ENCODE measurements at places on chromosomes 11 and 22.

DNA sequence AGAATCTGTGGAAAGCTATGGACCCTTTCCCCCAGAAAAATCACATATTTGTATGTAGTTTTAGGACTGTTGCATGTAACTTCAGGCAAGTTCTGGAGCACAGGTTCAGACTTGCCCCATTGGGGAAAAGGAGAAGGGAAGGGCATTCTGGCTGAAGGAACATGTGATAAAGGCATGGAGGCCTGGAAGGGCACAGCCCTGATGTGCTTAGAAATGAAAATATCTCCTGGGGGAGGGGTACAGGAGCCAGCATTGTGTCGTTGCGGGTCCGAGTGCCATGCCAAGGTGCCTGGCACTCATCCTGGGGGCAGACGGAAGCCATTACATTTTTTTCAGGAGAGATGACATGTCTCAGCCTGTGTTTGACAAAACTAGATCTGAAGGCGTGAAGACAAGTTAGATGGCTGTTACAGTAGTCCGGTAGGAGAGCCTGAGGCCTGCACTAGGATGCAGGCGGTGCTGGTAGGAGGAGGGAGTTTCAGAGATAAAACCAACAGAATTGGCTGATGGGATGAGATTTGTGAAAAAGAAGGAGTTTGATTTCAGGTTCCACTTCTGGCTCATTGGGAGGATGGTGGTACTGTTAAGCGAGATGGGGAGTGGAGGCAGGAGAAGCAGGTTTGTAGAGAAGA is 96.9 kb downstream of the TEAD1 start:
- no peak for DNase-seq

DNA sequence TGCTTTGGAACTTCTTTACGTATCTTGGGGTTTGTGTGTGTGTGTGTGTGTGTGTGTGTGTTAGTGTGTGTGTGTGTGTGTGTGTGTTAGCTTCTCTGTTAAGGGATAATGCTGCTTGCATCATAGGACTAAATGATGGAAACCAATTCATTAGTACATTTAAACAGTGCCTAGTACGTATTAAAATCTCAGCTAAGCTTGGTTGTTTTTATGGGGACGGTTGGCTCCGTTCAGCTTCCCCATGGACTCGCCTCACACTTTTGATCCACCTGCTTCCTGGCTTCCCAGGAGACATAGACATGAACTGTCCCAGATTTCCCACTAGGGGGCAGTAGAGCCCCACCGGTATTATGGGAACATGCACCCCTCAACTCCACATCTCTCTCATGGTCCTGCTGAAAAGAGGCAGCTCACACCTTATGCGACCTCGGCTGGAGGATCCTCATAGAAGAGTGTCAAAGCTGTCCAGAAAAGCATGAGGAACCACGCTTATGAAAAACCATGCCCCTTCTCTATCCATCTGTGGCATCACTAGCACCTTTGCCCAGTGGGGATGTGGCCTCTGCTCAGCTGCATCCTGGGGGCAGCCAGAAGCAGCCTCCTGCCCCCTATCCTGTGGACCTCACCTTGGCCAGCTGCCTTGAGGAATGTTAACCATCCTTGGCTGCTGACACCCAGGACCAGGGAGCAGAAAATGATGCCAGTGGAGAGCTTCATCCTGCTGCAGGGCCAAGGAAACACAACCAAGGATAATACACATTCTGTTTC is 9.7 kb upstream of the SAAL1 start:
- DNase-seq = peak; percentile 74

DNA sequence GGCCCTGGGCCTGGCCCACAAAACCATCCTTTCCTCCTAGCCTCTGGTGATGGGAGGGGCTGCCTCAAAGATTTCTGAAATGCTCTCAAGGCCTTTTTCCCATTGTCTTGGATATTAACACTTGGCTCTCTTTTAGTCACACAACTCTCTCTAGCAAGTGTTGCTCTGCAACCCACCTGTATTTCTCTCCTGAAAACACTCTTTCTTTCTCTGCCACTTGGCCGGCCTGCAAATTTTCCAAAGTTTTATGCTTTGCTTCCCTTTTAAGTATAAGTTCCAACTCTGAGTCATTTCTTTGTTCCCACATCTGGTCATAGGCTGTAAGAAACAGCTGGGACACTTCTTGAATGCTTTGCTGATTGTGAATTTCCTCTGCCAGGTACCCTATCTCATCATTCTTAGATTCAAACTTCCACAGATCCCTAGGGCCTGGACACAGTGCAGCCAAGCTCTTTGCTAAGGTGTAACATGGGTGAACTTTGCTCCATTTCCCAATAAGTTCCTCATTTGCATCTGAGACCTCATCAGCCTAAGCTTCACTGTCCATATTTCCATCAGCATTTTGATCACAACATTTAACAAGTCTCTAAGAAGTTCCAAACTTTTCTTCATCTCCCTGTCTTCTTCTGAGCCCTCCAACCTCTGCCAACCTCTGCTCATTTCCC is 93.8 kb downstream of the TRIM29 start:
- no peak for DNase-seq

GRCh38 chr11:14346303-14346955 is 12.6 kb downstream of the RRAS2 start:
- no peak for DNase-seq

- peak; percentile 12 for DNase-seq
Measured at GRCh38 chr11:134019500-134019899, 49.4 kb upstream of the JAM3 start.

DNA sequence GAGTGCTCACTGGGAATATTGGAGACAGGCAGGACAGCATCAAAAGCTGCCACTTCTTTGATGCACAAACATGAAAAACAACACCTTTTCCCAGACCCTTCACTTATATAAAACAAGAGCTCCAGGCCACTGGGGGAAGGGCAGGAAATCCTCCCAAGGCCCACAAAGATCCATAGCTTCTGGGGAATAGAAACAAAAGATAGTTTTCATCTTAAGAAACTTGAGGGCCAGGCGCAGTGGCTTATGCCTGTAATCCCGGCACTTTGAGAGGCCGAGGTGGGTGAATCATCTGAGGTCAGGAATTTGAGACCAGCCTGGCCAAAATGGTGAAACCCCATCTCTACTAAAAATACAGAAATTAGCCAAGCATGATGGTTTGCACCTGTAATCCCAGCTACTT is 15.3 kb downstream of the RTL6 start:
- DNase-seq = no peak

DNA sequence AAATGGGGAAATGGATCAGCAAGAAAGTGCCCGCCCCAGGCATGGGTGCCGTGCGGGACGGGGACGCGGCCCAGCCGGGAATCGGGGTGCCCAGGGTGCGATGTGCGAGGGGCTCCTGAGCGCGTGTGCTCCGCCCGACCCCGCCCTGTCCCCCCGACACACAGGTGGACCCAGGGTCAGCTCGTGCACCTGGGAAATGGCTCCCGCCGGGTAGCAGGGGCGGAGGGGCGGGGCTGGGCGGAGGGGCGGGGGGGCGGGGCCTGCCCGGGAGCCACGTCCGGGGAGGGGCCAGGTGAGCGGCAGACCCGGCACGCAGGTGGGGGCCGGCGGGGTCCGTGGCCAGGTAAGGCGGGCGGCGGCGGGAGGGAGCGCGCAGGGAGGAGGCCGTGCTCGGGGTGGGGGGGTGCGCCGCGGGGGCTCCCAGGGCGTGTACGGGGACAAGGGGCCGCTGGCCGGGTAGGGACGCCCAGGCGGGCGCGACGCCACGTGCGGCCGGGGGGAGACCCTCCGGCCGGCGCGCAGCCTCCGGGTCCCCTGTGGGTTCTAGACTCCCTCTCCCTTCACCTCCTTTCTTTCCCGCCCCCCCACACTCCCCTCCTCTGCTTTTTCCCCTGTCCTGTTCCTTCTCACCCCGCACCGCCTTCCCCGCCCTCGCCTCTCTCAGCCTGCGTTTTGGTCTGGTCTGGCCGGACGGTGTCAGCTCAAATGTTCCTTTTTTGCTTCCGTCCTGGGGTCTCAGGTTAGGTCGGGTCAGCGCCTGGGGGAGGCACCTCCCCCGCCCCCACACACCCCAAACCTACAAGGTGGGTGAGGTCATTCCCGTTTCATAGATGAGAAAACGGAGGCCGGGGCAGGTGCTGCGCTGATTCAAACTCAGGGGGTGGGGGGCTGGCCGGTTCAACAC is at the start of gene ARHGAP8:
Gene ARHGAP8 (plus strand): TSS at position 291 of the 904 bp plus-strand sequence. CDS start 33,953 bp downstream, outside the sequence.
- peak; percentile 27 for DNase-seq

DNA sequence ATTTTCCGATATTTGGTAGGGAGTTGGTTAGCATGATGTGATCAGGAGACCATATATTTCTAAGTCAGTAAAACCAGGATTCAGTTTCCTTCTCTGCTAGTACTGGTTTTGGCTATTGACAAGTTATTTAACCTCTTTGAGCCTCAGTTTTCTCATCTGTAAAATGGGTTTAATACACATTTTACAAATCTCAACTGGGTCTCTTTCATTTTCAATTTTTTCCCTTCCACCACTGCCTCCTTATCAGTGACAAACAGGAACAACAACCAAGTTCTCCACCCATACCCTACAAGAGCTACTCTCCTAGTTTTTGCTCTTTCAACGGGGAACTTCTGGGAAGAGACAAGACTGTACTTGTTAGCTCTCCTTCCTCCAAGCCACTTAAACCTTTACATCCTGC is 6.2 kb upstream of the APLP2 start:
- no peak for DNase-seq

- no peak for DNase-seq
Measured at GRCh38 chr11:61833926-61834277, 5.8 kb downstream of the FADS2 start.

DNA sequence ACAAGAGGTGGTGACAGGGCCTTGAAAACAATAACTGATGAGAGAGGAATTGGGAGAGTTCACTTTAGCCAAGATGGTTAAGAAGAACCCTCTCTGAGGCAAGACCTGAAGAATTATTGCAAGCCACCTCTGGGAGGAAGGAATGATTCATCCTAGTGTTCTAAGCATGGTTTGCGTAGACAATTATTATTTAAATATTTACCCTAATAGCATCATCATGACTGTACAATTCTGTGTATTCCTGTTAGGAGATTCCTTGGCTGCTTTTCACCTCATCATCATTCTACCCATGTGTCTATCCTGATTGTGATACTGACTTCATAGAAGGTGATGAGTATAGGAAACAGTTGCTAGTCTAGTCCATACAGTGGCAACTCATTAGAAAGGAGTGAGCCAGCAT is 264.4 kb downstream of the DDX10 start:
- no peak for DNase-seq
